ENCODE measurements at places on chromosomes 16 and 17.

- DNase-seq, result no peak
Observed at GRCh38 chr16:58377932-58378331, 14.3 kb upstream of the GINS3 start.

- no peak for DNase-seq
Observed at GRCh38 chr17:8408371-8408770, 10.7 kb upstream of the RNF222 start.

GRCh38 chr17:70190959-70191805 lies 21.9 kb downstream of the KCNJ2 start:
- peak; percentile 12 for DNase-seq

DNA sequence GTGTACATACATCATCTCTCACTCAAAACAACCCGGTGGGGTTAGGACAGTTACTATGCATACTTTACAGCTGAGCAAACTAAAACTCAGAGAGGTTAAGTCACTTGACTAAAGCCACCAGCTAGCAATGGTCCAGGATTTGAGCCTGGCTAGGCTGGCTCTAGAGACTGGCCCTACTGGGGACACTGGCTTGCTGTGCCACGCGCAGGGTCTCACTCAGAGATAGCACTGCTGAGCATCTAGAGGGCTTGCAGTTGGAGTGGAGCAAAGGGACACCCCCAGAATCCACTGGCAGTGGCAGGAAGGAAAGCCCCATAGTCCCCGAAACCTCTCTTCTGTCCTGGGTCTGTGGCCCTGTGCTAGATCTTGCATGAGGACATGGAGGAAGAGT lies 11.1 kb downstream of the SAMD14 start:
- no peak for DNase-seq

- DNase-seq, result no peak
Observed at GRCh38 chr17:55820675-55821074, 69.8 kb downstream of the PCTP start.

- DNase-seq, result no peak
Observed at GRCh38 chr16:73354434-73354833, 306.5 kb upstream of the ZFHX3 start.

DNA sequence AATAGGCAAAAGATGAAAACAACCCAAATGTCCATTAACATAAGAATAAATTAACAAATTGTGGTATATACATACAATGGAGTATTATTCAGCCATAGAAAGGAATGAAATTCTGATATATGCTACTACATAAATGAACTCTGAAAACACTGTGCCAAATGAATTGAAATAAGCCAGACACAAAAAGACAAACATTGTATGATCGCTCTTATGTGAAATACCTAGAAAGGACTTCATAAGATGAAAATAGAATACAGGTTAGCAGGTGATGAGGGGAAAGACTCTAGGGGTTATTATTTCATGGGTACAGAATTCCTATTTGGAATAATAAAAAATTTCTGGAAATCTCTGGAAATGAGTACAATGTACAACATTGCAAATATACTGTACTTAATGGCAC lies 80.2 kb downstream of the BRIP1 start:
- no peak for DNase-seq

- DNase-seq, result no peak
Observed at GRCh38 chr17:71926746-71927398, 193.9 kb upstream of the SOX9 start.

DNA sequence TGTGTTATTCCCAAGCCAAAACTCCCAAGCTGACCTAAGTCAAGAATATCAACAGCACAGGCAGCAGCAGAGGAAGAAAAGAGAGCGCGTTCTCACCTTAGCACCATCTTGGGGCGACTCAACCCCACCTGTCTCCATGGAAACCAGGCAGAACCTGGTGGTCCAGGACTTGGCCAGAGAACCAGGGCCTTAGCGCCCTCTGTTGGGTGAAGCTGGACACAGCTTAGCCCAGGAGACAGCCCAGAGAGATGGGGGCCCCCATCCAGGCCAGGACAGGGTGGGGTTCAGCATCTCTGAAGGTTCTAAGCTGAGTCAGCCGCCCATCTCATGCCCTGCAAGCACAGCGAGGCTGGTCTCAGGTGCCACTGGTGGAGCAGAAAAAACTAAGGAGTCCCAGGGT lies 60.1 kb upstream of the TMEM132E start:
- DNase-seq, result peak; percentile 24

DNA sequence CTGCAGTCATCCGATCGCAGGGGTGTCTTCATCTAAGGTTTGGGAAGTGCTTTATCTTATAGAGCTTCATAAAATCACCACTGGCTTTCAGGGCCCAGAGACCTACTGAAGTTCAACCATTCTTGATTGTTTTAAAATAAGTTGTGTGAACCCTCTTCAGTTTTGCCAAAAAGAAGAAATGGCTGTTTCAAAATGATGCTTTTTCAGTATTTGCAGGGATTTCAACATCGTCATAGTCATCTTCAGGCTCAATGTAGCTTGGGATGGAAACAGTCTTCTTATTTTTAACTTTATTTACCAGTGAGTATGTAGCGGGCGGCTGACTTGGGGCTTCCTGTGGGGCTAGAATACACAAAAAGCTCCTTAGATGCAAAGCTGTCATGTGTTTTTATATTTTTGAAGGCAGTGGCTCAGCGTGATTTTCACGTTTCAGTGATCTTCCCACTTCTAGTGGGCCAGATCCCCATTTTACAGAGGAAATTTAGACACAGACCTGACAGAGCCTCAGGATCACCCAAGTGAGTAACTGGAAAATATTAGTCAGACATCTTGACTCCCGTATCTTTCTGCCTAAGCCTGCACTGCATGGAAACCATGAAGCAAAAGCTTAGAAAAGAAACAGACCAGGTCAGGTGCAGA lies 19.1 kb upstream of the ZNF594 start:
- DNase-seq, result no peak

DNA sequence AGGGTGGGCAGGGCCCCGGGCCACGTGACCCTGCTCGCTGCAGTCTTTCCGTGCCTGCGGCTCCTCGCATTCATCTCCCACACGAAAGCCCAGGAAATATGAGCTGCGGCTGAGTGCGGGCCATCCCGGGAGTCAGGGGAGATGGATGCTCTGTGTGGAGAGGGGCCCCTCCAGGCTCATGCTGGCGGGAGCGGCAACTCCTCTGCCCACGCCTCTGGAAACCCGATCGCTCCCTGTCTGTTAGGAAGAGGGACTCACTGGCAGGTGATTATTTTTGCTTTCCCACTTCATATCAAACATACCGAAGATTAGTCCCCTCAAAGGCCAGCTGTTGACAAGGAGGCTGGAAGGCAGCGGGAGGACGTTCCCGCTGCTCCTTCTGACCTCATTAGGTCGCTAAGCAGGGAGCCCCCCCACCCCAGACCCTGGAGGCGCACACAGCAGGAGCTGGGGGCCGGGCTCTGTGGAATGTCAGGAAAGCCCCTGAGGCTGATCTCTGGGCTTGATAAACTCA lies 228.5 kb downstream of the FOXL1 start:
- DNase-seq, result no peak

DNA sequence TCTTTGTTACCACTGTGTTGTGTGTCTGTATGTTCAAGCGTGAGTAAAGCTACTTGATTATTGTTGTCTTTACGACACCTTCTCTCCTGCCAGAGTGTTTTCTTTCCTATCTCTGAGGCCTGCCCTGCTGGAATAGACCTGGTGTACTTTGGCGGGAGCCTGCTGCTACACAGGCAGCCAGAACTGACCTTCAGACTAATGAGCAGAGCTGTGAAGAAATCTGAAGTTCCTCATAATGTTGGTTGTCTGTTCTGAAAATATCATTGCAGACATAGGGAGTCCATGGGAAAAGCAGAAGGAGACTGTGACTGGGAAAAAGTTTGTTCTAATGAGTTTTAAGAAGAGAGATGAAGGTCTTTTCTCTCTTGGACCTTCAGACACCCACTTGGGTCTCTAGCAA lies 9.8 kb downstream of the RHOT1 start:
- DNase-seq, result no peak

- peak; percentile 23 for DNase-seq
Observed at GRCh38 chr16:81745704-81746558, 33.2 kb upstream of the PLCG2 start.

DNA sequence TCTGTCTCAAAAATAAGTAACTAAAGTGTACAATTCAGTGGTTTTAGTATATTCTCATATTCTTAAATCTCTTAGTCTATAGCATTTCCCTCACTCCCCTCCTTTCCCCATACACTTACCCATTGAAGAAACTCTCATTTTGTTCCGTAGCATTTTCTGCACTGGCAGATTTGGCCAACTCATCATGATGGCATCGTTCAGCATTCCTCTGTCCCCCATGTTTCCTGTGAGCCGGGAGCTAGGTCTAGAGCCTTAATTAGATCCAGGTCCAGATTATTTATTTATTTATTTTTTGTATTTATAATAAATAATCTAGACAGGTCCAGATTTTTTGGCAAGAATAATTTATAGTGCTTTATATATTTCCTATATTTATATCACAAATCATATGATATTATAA lies 31.0 kb downstream of the HEATR3 start:
- DNase-seq, result no peak

- DNase-seq, result no peak
Observed at GRCh38 chr17:17446666-17447155, 30.1 kb upstream of the MED9 start.

GRCh38 chr17:8944748-8945147 lies 20.8 kb downstream of the PIK3R5 start:
- DNase-seq, result no peak

DNA sequence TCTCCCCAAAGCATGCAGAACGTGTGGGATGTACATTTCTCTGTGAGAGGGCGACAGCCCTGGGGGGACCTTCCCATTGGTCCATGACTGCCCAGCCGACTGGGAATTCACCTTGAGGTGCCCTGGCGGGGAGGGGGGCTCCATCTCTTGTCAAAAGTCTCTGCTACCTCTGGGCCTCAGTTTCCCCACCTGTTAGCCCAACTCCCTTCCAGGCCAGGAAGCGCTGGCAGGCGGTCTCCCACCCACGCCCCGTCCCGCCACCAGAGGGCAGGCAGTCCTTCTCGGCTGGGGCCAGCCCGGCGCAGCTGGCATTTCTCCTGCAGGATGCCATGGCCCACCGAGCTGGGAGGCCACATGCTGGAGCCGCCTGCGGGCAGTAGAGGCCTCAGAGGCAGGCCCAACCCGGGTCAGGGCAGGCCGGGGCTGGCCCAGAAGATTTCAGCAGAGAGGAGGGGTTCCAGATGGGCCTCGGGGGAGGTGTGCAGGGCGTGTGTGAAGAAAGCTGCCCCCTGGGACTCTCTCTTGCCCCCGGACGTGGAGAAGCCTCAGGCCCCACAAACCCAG lies 16.6 kb downstream of the CD7 start:
- DNase-seq, result no peak

DNA sequence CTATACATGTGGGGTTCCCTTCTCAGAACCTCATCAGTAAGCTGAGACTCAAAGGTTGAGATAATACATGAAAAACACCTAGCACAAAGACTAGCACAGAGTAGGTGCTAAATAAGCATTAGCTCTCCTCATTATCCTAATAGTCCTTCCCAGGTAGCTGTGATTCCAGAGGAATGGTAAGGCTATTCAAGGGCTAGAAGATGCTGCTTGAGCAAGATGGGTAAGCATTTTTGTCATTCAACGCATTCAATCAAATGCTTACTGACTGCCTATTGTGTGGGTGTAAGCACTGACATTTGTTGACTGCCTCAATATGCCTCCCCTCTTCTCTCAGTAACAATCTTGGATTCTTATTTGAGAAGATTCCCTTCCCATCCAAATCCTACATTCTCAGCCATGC lies 4.0 kb downstream of the SUPT4H1 start:
- no peak for DNase-seq

DNA sequence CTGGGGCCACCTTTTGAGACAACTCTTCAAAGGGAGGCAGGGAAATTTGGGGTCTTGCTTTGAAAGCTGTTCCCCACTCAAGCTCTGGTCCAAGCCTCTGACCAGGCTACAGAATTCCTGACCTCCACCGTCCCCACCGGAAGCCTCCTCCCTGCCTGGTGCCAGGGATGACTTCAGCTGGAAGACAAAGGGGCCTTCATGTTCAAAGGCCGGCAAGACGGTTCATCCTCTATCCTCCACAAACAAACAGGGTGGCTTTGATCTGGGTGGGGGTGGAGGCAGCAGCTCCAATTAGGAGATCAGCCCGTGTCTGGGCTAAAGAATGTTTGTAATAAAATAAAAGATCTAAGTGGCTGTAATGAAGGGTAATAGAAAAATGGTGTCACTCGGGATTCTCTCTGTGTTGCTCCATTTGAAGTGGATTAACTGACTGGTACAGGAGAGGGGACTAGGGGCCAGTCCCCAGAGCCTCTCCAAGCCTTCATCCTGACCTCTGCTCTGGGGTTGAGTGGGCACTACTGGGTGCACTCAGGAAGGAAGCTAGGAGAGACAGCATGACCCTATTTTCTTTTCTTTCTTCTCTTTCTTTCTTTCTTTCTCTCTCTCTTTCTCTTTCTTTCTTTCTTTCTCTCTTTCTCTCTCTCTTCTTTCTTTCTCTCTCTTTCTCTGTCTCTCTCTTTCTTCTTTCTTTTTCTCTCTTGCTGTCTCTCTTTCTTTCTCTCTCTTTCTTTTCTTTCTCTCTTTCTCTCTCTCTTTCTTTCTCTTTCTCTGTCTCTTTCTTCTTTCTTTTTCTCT lies 27.5 kb upstream of the NKD1 start:
- DNase-seq, result no peak

- DNase-seq, result no peak
Observed at GRCh38 chr17:34713687-34714086, 134.3 kb downstream of the TMEM132E start.

DNA sequence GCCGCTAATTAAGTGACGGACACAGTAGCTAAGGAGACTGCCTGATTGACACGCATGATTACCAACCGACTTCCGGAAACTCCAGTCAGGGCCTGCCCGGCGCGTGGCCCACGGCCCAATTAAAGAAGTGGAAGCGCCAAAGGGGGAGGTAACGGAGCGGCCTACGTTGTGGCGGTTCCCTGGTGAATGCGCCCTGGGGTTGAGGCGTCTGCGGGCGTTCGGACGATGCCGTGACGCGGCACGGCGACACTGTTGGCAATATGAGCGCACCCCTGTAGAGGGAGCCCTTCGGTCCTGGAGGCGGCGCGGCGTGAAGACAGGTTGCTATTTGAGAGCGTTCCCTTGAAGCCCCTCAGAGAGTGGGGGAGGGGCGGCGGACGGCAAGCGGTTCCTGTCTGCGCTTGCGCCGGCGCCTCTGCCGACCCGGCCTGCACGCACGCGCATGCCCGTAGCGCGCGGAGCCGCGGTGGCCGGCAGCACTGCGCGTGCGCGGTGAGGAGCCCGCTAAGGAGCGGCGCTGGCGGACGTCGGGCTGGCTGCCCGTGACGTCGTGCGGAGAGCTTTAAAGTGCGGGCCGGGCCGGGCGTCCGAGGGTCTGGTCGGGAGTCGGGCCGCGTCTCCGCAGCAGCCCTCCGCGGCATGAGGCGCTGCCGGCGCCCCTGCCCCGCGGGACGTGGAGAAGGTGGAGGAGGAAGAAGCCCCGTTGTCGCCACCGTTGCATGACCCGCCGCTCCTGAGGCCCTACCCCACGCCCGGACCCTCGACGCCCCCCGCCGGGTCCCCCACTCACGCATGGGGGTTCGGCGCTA lies at the start of gene ALKBH5:
TSS of gene ALKBH5 (plus strand) at position 495 of the 809 bp plus-strand sequence. CDS start 416 bp downstream, outside the sequence.
- peak; percentile 97 for DNase-seq
